ENCODE measurements at places on chromosomes 6 and 20.

GRCh38 chr6:122385857-122386612 lies 13.4 kb upstream of the HSF2 start:
- no peak for DNase-seq

DNA sequence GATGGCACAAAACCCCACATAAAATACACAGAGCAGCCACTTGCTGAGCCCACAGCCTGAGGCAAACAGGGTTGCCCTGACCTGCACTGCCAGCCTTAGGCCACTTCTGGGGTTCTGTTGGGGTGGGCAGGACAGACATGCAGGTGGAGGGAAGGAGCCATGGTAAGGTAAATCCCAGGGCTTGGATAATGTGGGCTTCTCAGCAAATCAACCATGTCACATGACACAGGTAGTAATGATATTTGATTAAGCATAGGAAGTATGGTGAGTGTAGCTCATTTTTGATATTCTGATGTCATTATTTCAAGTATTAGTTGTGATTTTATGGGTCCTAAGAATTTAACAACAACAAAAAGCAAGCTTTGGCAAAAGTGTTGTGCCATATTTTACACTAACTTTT lies 124.6 kb downstream of the FOXA2 start:
- no peak for DNase-seq

DNA sequence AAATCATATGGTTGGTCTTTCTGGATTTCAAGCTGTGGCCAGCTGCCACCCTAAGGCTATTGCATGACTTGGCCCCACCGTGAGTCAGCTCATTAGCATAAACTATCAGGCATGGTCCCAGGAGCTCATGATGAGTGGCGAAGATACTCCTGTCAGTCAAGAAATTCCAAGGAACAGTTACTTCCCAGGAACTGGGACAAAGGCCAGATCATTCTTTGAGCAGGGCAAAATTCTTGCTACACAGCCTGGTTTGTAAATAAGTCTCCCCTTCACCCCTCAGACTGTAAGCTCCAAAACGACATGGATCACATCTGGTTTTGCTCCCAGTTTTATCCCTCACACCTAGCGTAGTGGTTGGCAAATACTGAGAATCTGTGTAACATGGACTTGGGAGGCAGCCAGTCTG lies 33.0 kb upstream of the KIAA1586 start:
- no peak for DNase-seq

DNA sequence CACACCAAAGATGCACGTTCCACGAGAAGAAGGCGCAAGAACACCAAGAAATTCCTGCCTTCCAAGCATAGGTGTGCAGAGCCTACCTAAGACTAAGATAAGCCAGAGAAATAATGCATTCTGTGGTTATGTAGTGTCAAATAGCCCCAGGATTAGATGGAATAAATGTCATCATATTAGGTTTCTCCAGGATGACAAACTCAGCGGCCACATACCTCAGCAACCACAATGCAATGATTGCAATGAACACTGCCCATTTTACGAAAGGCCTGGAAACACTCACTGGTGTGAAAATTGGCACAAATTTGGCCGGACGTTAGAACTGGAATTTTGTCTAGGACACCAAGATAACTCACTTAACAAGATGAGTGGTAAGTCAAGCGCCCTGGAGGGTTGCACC lies 129.7 kb downstream of the SLC22A3 start:
- no peak for DNase-seq

Data from CD4-positive, alpha-beta T cell treated with Interleukin-12 subunit alpha and Interleukin-12 subunit beta, for 1 hour (primary cell).